Activated CD4-positive, CD25-positive, alpha-beta regulatory T cell (primary cell): ENCODE measurements at places on chromosomes 12 and 14.

- no peak for DNase-seq
Observed at GRCh38 chr14:101289230-101289690, 272.0 kb upstream of the DIO3 start.

DNA sequence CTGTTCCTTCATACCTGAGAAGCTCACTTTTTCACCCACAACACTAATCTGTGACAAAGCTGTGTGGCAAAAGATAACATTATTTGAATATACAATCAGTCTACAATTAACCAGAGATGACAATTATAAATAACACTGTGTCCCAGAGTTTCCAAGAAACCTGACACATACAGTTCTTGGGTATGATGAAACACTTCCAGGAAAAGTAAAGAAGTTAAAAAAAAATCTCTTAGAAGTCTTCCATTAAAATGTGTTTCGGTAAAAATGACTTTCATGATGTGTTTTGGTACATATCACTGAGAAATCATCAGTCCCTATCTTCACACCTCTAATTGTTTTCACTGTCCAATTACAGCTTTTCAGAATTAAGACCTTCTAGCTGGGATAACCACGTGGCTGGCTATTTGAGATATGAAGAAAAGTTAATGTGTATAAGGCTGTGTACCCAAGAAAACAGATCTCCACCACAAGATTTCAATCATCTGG is 390.2 kb downstream of the SOX5 start:
- DNase-seq: no peak

GRCh38 chr12:68358532-68359485 is 26.6 kb upstream of the MDM1 start:
- peak; percentile 15 for DNase-seq

- no peak for DNase-seq
Observed at GRCh38 chr14:23365036-23365731, at the start of gene EFS. Gene EFS (minus strand): TSS chr14:23365172. CDS start chr14:23365025, 147 bp downstream.

DNA sequence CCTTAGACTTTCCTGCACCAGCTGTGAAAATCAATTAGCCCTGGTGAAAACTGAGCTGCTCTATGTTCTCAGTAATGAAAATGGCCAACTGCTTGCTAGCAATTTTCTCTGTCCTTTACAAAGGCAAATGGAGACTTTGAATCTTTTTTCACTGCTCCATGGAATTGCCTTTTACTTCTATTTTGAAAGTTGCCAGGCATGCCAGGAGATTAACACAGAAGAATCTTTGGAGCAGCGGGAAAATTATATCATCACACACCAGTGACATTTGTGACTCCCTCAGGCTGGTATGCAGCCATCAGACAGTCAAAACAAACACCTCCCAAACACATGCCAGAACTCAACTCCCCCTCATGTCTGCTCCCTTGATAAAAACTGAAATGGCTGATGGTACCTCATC is 872.0 kb upstream of the FLRT2 start:
- no peak for DNase-seq

GRCh38 chr12:31412292-31412801 is 86.4 kb upstream of the SINHCAF start:
- no peak for DNase-seq

DNA sequence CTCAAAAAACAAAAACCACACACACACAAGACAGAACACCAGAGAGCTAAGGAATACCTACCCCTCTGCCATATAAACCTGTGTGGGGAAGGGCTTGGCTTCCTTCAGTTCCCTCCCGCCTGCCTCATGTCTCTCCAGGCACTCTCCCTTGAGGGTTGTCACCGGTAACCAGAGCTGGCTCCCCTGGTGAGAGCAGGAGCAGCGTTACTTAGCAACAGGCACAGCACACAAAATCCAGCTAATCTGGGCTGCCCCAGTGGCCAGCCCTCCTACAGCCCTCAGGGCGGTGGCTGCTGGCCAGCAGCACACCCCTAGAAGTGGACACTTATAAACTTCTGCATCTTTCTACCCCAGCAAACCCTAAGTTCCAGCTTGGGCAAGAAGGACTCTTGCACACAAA is 21.6 kb upstream of the NR4A1 start:
- DNase-seq: no peak

DNA sequence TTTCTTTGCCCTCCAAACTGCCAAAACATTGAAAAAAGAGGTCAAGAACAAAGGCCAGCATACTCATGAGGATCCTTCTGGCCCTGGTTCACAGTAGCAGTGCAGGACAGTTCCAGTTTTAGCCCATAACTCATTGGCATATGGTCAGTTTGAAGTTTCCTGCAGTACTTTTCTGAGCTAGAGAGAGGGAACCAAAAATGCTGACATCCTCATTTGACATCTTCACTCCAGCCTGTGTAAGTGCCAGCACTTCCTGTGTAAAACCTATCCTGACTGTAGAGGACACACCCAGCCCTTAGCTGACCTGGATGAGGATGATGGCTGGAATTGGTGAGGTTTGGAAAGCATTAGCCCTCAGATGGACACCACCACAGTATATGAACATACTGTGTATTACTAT is 84.1 kb downstream of the FGD4 start:
- DNase-seq: no peak

GRCh38 chr12:100381379-100381778 is 24.5 kb downstream of the SLC17A8 start:
- no peak for DNase-seq

GRCh38 chr14:89399157-89399556 is 17.9 kb downstream of the FOXN3 start:
- DNase-seq: no peak

- DNase-seq: no peak
Observed at GRCh38 chr12:22101749-22102243, 55.8 kb downstream of the CMAS start.

GRCh38 chr12:128137140-128137539 is 129.8 kb upstream of the TMEM132C start:
- DNase-seq: no peak

DNA sequence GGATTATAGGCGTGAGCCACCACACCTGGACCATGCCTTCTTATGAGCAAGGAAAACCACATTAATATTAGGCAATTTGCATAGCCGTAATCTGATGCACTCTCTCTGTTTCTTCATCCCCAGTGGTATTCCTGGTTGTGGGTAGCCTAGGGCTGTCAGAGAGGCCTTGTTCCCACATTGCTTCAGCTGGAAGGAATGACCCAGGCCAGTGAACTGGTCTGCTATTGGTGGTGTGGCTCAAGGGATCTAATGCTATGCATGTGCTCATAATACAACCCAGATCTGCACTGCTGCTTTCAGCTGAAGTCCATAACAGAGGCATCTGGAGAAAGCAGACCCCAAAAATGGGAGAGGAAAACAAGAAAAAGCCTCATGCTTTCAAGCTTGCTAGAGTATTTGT is 33.1 kb upstream of the G2E3 start:
- no peak for DNase-seq

GRCh38 chr12:19544353-19544752 is 105.1 kb downstream of the AEBP2 start:
- DNase-seq: no peak

GRCh38 chr12:54378796-54379397 is 5.6 kb downstream of the ZNF385A start:
- no peak for DNase-seq

DNA sequence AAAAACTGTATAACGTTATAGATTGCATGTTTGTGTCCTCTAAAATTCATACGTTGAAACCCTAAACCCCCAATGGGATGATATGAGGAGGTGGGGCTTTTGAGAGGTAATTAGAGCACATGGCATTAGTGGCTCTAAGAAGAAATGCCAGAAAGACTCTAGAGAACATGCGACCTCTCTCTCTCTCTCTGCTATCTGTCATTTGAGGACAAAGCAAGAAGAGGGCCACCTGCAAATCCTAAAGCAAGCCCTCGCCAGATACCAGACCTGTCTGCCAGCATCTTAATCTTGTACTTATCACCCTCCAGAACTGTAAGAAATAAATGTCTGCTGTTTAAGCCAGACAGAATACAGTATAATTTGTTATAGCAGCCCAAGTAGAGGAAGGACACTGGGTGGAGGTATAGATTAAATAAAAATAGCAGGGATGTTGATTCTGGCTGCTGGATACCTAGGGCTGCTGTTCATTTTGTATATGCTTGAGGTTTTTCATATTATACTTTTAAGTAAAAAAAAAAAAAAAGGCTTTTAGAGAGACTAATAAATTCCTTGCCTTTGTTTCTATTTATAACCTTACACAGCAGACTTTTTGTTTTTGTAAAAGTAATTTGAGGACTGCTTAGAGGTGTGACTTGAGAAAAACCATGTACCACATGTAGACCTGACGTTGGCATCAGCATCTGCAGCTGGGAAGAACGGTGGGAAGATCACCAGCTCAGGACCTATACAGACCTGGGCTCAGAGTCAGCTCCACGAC is 26.9 kb downstream of the MOK start:
- DNase-seq: no peak

DNA sequence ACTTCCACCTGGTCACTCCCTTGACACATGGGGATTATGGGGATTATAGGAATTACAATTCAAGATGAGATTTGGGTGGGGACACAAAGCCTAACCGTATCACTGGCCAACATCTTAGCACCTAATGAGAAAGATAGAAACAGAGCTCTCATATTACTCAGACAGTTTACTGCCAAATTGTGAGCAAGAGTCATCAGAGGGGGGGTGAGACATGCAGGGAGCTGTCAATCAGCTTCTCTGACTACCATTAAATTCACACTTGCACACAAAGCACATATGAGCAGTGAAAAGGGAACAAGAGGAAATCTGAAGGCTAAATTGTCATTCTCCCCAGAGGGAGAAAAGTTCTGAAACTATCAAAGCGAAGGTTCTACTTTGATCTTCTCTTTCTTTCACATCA is 78.1 kb upstream of the GRIN2B start:
- DNase-seq: no peak

DNA sequence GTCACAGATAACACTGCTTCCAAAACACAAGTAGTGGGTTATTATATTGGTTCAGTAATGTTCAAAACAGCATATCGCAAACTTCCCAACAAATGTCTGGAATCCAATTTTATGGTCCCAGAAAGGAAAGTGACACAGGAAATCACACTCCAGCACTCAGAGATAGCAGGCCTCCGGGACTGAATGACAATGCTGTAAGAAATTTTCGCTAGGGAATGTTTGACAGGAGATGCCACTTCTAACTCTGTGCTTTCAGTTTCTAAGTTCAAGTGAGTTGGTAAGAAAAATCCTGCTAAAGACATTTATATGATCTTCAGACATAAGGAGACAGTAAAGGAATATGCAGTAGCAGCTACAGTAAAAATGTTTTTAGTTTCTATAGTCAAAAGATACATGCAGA is 93.2 kb downstream of the SLC2A13 start:
- DNase-seq: no peak

- no peak for DNase-seq
Observed at GRCh38 chr14:69841656-69842055, 37.6 kb upstream of the SMOC1 start.

DNA sequence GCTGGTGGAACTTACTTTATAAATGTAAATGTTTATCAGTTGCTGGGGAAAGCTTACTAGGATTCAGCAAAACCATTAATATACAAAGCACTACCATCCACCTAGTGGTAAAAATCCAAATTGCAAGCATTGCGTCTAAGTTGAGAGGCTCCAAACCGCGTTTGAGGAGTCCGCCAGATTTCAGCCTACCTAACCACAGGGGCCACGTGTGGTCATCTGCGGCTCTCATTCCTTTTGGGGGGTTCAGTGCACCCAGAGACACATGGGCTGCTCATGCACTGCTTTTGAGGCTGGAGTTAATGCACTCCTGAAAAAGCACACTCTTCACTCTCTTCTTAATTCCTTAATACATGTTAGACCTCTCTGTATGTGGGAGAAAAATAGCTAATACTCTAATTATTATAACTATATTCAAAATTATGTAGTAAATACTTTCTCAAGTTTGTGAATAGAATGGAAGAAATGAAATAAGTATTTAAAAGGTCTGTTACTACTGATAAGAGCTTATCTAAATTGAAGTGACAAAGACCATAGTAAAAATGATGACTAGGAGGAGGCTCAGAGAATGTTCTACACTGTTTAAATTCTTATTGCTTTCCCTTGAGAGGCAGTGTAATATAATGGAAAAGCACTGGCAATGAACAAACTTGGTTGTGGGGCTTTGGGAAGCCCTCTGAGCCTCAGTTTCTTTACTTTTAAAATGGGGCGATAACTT is 41.4 kb upstream of the MANSC4 start:
- DNase-seq: no peak

- DNase-seq: no peak
Observed at GRCh38 chr12:47088021-47088944, 8.5 kb upstream of the AMIGO2 start.

- DNase-seq: no peak
Observed at GRCh38 chr12:71400481-71400880, 39.1 kb upstream of the LGR5 start.

DNA sequence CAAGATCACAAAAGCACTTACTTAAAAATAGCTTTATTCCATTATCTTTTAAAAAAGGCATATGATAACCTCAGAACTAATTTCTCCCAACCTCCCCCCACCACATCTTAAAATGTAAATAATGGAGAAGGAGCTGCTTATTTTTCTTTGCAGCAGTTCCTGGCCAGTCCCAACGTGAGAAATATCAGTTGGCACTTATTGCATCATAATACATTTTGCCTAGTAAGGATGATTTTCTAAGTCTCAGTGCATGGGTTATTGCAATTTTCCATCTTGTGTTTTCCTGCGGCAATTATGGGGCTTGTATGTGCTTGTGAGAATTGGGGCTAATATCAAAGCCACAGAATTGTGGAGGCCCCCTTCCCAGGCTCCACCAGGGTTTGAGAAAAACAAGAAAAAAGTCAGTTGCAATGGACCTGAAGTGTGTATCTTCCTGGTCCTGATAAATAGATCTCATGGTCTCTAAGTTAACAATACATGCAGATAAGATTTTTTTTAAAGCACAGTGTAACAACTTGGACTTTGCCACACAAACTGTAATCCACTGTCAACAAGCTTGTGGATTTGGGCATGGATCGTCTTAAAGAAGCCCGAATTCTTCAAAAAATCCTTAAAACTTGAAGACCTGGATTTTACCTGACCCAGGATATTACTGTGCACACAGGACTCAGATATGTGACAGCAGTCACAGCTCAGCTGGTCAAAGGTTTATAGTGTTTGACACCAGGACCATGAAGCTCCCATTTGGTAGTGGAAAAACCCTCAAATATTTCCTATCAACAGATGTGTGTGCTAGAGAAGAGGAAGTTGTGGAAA is 2.8 kb upstream of the WSB2 start:
- DNase-seq: no peak

DNA sequence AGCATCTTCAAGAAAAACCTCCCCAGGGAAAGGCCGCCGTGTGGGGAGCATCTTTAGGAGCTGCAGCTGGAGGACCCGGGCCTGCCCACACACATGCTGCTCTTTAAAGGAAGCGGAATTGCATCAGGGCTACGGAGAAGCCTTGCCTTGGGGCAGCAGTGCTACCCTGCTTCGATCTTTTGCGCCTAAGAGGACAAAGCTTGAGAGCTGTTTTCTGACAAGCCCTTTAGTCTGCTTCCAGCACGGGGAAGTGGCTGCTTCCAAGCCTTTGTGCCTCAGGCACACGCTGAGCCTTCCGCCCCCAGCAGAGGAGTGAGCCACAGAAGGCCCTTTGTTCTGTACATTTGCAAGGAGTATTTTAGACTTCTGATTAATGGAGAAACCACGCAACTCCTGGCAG is 31.5 kb downstream of the COA8 start:
- DNase-seq: no peak

GRCh38 chr14:97185186-97185585 is 388.0 kb downstream of the VRK1 start:
- DNase-seq: no peak
